ENCODE measurements at places on chromosomes 2 and 18. TPM values are rescaled to one million over a fixed set of nuclear protein-coding genes. Genes with fewer than 3 reads are reported as not detected.
A peak's percentile ranks its signal among the peaks of the same experiment; 100 is the strongest.

Gene AP1S3
- total RNA-seq, result 5.6 TPM

- peaks cover 61% of the 10 kb centered on the region for H3K4me1 ChIP-seq
- peak overlapping the region; percentile 85 for H3K4me3 ChIP-seq
- DNase-seq, result no peak
- H3K27ac ChIP-seq, result peak overlapping the region; percentile 21
These were observed 6.6 kb downstream of the DLX2 start for GRCh38 chr2:172095905-172096625.

Gene ANKAR
- total RNA-seq, result 5.9 TPM

Gene B3GNT2
- 46.2 TPM for total RNA-seq

Gene FAM110C
- total RNA-seq, result 0.72 TPM

DNA sequence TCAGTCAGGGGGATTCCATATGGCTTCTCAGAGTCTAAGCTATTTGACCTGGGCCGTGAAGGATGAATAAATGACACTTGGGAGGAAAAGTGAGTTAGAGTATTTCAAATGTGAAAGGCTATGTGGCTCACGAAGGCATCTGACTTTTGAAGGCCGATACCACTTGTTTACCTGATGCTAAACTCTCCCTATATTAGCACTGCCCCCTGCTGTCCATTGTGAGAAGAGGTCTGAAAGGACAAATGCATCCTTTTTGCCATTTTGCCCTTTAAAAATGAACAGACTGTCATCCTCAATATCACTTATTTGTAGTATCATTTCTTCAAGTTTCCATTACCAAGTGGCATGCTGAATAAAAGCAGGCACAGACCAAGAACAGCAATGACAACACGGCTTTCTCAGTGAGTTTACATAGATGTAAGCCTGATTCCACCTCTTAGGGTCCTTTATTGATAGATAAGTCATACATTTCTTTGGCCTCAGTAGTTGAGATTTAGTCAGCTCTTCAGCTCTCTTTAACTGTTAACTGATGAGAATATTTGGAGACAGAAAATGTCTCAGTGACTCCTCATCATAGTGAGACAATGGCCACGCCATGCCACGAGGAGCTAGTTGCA lies 40.1 kb downstream of the DOCK10 start:
- peak; percentile 74 for DNase-seq
- H3K4me3 ChIP-seq, result peak overlapping the region; percentile 65
- H3K27ac ChIP-seq, result peak overlapping the region; percentile 84
- peaks cover 92% of the 10 kb centered on the region for H3K4me1 ChIP-seq
- H3K27me3 ChIP-seq, result no peaks in the 10 kb centered on the region

GRCh38 chr18:50862401-50862800 lies 16.5 kb upstream of the ME2 start:
- DNase-seq, result no peak
- no peaks in the 10 kb centered on the region for H3K27me3 ChIP-seq
- no peaks in the 10 kb centered on the region for H3K36me3 ChIP-seq

GRCh38 chr2:62672601-62673000 lies 32.9 kb upstream of the EHBP1 start:
- no peak overlapping the region for H3K4me3 ChIP-seq
- no peaks in the 10 kb centered on the region for H3K4me1 ChIP-seq
- no peak for DNase-seq
- no peak overlapping the region for H3K27ac ChIP-seq

DNA sequence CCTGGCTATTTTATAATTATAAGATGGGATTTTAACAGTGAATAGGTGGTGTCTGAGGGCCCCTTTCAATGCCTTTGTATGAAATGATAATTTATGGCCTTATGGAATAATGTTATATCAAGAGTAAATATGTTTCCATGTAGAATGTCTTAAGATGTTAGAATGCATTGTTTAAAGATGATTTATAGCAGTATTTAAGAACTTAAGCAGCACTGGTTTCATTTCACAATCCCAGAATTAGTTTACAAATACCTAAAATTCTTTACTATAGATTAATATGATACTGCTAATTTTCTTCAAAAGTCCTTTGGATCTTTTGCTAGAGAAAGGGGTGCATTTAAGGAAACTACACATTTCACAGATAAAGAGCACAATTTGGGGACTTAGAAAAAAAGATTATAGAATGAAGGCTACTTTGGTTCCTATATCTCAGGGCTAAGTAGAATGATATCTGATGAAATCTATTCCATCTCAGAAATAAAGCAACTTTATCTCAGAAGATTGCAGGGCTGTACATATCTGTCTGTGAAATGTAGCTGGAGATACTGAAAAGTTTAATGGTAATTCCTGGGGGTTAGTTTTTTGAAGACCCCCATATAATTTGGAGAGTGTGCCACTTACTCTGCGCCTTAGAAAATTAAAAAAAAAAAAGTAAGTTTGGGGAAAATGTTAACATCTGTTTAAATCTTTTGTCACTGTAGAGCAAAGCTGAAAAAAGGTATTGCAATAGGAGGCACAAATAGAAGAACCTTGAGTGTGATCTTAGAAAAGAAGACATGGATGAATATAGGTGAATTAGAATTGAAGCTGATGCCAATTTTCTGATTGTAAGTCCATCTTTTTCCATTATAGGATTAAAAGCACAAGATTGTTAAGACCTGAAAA lies 123.4 kb downstream of the GULP1 start:
- H3K4me1 ChIP-seq, result no peaks in the 10 kb centered on the region
- H3K36me3 ChIP-seq, result no peaks in the 10 kb centered on the region
- H3K27ac ChIP-seq, result no peak overlapping the region
- no peak overlapping the region for H3K4me3 ChIP-seq
- DNase-seq, result no peak

GRCh38 chr2:46632349-46632748 lies 153.0 kb downstream of the TMEM247 start:
- no peaks in the 10 kb centered on the region for H3K36me3 ChIP-seq
- H3K27me3 ChIP-seq, result no peaks in the 10 kb centered on the region
- H3K4me3 ChIP-seq, result no peak overlapping the region
- H3K27ac ChIP-seq, result peak overlapping the region; percentile 60
- peaks cover 8% of the 10 kb centered on the region for H3K4me1 ChIP-seq

Gene SERPINB7
- not detected for total RNA-seq

- no peak overlapping the region for H3K4me3 ChIP-seq
- peaks cover 1% of the 10 kb centered on the region for H3K36me3 ChIP-seq
These were observed 97.4 kb downstream of the DIS3L2 start for GRCh38 chr2:232058931-232059330.

DNA sequence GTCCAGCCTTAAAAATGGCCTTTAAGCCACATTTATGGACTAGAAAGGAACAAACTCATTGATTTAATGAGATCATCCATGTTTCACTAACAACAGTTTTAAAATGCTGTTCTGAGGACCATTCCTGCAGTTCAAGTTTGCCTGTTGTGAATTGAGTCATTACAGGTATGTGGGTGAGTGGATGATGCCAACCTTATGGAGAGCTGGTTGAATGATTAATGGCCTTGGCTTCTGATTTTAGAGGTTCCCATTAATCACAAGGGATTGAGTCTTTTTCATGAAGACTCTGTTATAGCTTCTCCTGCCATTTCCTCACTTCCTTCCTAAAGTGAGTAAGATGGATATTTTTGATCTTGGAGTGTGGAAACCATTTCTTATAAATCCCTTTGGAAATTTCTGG lies 459.8 kb upstream of the SLC14A2 start:
- H3K27ac ChIP-seq, result no peak overlapping the region
- DNase-seq, result no peak
- no peak overlapping the region for H3K4me3 ChIP-seq
- H3K36me3 ChIP-seq, result no peaks in the 10 kb centered on the region
- H3K4me1 ChIP-seq, result no peaks in the 10 kb centered on the region

Gene ZC3H6
- 30.7 TPM for total RNA-seq

Gene COX5B
- total RNA-seq, result 175 TPM

GRCh38 chr2:96241900-96242611 lies 23.7 kb downstream of the TMEM127 start:
- H3K4me3 ChIP-seq, result peak overlapping the region; percentile 83
- peak; percentile 68 for DNase-seq
- no peaks in the 10 kb centered on the region for H3K27me3 ChIP-seq
- H3K27ac ChIP-seq, result peak overlapping the region; percentile 99
- H3K36me3 ChIP-seq, result no peaks in the 10 kb centered on the region

Gene ZNF521
- total RNA-seq, result not detected

GRCh38 chr18:46243095-46243494 lies 138.9 kb downstream of the HAUS1 start:
- no peak overlapping the region for H3K4me3 ChIP-seq
- H3K4me1 ChIP-seq, result peaks cover 29% of the 10 kb centered on the region
- peaks cover 3% of the 10 kb centered on the region for H3K36me3 ChIP-seq
- no peak overlapping the region for H3K27ac ChIP-seq

DNA sequence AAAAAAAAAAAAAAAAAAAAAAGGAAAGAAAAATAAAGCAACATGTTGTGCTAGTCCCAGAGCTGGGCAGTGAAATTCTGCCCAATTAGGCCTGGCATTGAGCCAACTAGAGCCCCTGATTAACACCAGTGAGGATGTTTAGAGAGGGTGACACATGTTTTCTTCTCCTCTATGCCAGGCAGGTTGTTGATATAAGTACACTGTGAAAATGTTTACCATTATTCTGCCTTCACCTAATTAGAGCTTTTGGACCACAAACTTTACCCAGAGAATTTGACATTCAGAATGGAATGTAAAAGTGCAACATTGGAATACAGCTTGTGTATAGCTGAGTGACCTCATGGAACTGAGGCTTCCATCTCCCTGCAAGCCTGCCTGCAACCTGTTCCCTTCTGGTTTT lies 95.9 kb upstream of the MSH2 start:
- no peaks in the 10 kb centered on the region for H3K4me1 ChIP-seq
- peaks cover 4% of the 10 kb centered on the region for H3K27me3 ChIP-seq
- no peak for DNase-seq
- H3K27ac ChIP-seq, result no peak overlapping the region
- H3K4me3 ChIP-seq, result no peak overlapping the region

GRCh38 chr2:158191076-158191895 lies 89.6 kb downstream of the UPP2 start:
- peak overlapping the region; percentile 22 for H3K27ac ChIP-seq
- H3K36me3 ChIP-seq, result no peaks in the 10 kb centered on the region
- DNase-seq, result peak; percentile 49
- peaks cover 25% of the 10 kb centered on the region for H3K4me1 ChIP-seq
- peaks cover 19% of the 10 kb centered on the region for H3K27me3 ChIP-seq
- H3K4me3 ChIP-seq, result peak overlapping the region; percentile 71

DNA sequence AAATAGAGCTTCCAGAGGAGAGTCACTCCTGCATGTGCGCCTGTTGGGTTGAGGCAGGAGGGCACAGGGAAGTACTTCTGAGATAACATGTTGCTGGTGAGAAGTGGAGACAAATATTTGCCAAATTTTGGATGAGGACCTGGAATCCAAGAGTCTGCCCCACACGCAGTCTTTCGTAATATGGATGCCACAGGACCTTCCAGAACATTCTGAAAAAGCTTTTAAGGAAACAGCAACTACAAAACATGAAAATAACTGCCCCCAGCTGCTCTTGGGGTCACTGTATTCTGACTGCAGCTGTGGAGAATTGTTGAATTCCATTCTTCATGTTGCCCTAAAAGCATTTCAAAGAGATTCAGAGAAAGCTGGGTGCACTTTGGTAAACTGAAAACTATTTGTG lies 227.5 kb downstream of the C1D start:
- no peak overlapping the region for H3K27ac ChIP-seq
- H3K27me3 ChIP-seq, result peaks cover 7% of the 10 kb centered on the region
- no peaks in the 10 kb centered on the region for H3K4me1 ChIP-seq
- H3K36me3 ChIP-seq, result no peaks in the 10 kb centered on the region
- H3K4me3 ChIP-seq, result no peak overlapping the region

DNA sequence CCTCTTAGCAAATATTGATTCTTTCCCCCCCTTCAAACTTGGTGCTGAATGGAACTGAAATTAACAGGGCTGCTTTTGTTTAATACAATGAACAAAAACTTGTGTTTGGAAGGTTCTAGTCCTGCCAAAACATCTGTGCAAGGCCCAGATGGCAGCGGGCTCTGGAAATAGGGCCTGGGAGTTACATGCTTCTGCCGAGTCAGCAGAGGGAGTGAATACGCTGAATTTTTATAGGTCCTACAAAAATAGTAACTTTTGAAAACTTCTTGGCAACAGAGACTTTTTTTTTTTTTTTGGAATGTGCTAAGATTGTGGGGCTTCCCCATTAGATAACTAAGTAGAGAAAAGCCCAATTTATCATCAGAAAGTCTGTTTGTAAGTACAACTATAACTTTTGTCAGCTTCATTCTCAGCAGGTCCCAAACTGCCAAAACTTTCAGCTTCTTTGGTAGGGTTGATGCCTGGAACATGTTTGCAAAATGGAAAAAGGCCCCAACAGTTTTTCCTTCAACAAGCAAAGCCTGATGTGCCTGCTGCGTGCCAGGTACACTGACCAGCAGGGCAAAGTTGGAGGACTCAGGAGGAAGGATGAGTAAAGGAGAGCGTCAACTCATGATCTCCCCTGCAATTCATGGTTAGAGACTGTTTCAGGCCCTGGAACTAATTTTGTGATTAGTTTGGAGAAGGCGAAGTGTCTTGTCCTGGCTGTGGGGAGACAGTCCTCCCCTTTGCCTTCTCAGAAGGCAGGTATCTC lies 45.1 kb upstream of the HDAC4 start:
- H3K36me3 ChIP-seq, result no peaks in the 10 kb centered on the region
- H3K4me3 ChIP-seq, result no peak overlapping the region
- no peak for DNase-seq
- H3K27ac ChIP-seq, result no peak overlapping the region
- H3K4me1 ChIP-seq, result peaks cover 7% of the 10 kb centered on the region

DNA sequence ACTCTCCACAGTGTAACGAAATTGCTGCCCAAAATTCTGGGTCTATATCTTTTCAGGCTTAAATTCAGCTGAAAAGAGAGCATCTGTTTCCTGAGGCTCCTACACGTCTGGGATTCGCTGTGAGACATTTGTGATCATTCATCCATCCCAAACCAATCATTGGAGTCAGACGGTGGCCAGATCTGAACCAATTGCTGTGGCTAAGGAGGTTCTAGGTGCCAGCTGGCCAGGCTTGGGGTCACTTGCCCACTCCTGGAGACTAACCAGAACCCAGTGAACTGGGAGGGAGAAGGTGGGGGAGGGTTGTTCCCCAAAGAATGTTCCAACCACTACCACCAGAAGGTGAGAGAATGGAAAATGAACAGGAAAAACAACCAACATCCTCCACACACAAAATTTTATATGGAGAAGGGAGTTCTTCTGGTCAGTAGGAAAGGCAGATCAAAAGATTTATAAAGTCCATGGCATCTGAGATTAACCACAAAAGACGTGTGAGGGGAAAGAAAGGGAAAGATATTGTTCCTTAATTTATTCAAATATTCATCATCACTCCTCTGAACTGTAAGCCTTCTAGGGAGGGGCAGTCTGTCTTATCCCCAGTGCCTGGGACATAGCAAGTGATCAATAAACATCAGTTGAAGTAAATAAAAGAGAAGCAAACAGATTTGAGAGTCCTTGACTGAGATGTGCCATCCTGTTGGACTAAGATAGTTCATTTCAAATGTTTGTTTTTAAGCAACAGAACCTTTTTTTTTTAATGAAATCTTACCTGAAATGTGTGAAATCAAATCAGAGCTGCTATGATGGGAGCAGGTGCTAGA lies 3.0 kb upstream of the RTKN start:
- H3K4me3 ChIP-seq, result no peak overlapping the region
- DNase-seq, result no peak
- peaks cover 28% of the 10 kb centered on the region for H3K27me3 ChIP-seq
- H3K4me1 ChIP-seq, result peaks cover 5% of the 10 kb centered on the region

All from activated T-cell treated with anti-CD3 and anti-CD28 coated beads, Interleukin-2, amount 50 U/mL, for 72 hours (primary cell).